ENCODE measurements at places on chromosomes 3 and 15. TPM values are rescaled to one million over a fixed set of nuclear protein-coding genes. Genes with fewer than 3 reads are reported as not detected.

Gene CCR9
- total RNA-seq = not detected

Gene FYTTD1
- total RNA-seq = 53.4 TPM

Gene NR1I2
- total RNA-seq = under 0.01 TPM

Gene PLD1
- 98.1 TPM for total RNA-seq

Gene CCDC54
- total RNA-seq = not detected

Gene FEZF2
- total RNA-seq = not detected

Gene BOC
- 0.13 TPM for total RNA-seq

Gene ARGFX
- not detected for total RNA-seq

Gene HRH1
- 11.9 TPM for total RNA-seq

Gene CCR2
- not detected for total RNA-seq

Gene MFN1
- 30.6 TPM for total RNA-seq

Gene MESP2
- total RNA-seq = not detected

Gene ONECUT1
- total RNA-seq = not detected

Gene STRIT1
- not detected for total RNA-seq

Gene ZIC1
- not detected for total RNA-seq

Gene GOLGA8Q
- 0.76 TPM for total RNA-seq

Gene ANXA2
- total RNA-seq = 3,890 TPM

Gene LSM3
- total RNA-seq = 6.2 TPM

Gene PLCL2
- total RNA-seq = 7.1 TPM
